ENCODE measurements at places on chromosomes 5 and 9.

DNA sequence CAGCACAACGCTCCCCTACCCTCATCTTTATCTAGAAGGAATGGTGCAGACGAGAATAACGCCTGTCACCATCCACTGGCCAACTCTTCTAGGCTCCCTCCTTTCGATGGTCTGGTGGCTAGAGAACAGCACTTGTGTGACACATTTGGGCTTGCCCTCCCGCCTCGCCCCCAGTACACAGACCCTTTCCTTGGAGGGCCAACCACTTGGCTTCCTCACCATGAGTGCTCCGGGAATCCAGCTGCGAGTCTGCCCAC, 1.4 kb downstream of the GNAQ start:
- DNase-seq, result no peak

GRCh38 chr5:179791881-179792611, 1.7 kb upstream of the LTC4S start:
- no peak for DNase-seq

DNA sequence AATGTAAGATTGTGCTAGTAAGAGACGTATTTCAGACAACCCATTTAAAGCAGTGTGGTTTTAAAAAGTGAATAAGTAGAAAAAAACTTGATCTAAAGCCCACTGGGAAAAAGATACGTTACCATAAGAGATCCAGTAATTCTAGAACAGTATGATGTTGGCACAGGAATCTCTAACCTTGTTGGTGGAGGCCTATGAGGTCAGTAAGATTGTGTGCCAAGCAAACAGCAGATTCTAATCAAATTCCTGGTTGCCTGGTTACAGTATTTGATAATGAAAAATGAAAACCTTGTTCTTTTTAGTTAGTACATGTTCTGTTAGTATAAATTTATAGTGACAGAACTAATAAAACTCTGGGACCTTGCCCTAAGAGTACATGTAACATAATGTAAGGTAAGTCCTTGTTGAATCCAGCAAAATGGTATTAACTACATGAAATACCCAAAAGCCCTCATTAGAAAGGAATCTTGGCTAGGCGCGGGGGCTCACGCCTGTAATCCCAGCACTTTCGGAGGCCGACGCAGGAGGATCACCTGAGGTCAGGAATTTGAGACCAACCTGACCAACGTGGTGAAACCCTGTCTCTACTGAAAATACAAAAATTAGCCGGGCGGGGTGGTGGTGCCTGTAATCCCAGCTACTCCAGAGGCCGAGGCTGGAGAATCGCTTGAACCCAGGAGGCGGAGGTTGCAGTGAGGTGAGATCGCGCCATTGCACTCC, 33.2 kb upstream of the DMXL1 start:
- no peak for DNase-seq

DNA sequence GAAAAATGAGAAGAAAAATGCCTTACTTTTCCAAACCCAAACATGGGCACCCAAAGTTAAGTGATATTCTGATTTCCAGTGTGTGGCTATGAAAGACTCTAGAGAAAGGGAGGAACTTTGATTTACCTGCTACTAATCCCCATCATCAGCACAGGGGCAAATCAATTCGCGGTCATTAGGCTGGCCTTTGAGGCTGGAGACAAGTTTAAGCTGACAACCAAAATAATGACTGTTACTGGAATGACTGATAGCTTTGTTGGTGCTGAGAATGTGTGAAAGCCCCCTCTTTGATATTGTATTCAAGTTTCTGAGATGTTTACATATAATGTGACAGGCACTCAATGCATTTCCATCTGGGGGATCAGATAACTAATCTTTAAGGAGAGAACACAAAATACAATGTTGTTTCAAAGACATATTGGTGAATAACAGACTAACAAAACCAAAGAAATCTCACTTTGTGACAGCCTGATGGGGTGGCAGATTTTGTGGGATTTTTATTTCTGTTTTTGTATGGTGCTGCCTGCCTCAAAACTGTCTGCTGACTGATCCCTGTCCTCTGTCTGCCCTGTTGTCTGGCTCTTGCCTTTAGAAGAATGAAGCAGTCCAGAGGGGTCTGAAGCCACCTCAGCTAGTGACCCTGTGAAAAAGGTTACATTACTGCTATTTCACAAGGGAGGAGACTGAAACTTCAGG, 12.6 kb upstream of the INSYN2B start:
- DNase-seq, result no peak

- DNase-seq, result no peak
These were observed 10.7 kb upstream of the SPARC start for GRCh38 chr5:151697452-151697851.

DNA sequence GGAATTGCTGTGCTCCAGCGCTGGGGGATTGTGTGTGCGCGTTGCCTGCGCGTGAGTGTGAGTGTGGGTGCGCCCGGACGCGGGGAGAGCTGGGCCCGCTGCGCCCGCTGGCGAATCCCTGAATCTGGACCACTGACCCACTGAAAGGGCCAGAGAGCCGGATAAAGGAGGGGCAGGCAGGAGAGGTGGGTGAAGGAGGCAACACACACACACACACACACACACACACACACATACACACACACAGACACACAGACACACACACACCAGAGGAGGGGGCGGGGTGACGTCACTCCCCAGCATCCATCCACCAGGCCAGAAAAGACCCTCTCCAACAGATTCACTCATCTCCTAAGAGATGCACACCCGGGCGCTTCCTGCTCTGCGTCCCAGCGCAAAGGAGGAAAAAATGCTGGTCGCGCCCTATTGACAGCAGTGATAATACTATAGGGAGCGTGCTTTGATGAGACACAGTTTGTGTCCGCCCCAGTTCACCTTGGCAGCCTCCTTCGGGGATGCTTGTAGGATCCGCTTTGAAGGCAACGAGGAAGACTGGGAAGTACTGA, 1059.1 kb upstream of the DMAC1 start:
- DNase-seq, result no peak

DNA sequence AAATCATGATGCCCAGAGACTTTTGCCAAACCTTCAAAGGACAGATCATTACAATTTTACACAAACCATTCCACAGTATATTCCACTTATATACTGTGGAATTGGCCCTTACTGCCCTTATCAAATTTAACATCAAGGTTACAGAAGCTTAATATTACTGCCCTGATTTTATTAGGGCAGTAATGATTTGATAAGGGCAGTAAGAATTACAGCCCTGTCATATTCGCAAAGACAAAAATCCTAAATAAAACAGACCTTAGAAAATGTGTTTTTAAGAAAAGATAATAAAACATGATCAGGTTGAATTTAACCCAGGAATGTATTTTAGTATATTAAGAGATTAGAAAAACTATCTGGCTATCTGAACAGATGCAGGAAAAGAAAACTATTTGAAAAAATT, 7.7 kb upstream of the TMEM161B start:
- DNase-seq, result no peak
